ENCODE measurements at places on chromosomes 13 and 19.

DNA sequence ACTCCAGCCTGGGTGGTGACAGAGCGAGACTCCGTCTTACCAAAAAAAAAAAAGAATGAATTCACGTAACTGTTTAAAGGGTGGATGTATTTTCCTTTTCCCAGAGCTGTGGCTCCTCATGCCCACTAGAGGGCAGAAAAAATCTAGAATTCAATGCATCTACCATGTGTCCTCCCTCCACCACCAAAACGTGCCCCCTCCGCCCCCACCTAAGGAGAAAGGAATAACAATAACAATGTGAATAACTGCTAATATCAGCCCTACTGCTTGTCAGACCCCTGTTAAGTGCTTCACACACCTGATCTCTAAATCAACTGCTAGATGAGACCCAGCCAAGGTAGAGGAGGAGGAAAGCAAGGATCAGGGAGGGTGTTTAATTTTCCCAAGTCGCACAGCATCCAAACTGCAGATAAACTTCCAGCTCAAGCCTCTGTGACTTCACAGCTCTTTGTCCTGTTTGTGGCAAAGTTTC, 20.2 kb upstream of the PNMA8B start:
- DNase-seq: peak; percentile 49

DNA sequence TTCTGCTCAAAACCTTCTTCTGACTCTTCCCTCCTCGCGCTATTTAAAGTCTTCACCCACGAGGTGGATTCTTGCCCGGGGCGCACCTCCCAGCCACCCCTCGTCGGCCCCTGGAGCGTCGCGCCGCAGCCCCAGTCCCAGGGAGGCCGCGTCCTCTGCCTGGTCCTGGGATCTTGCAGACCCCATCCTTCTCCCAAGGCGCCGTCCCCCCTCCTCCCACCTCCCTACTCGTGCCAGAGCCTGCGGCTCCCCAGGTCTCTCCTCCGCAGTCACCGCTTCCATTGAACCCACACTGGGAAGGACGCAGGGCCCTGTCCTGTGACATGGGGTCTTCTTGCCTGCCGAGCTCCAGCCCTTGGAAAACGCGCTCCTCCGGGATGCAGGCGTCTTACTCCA, 486 bp downstream of the ZNF808 start:
- DNase-seq: peak; percentile 10

- no peak for DNase-seq
Measured at GRCh38 chr13:51590231-51590970, 6.1 kb downstream of the WDFY2 start.

DNA sequence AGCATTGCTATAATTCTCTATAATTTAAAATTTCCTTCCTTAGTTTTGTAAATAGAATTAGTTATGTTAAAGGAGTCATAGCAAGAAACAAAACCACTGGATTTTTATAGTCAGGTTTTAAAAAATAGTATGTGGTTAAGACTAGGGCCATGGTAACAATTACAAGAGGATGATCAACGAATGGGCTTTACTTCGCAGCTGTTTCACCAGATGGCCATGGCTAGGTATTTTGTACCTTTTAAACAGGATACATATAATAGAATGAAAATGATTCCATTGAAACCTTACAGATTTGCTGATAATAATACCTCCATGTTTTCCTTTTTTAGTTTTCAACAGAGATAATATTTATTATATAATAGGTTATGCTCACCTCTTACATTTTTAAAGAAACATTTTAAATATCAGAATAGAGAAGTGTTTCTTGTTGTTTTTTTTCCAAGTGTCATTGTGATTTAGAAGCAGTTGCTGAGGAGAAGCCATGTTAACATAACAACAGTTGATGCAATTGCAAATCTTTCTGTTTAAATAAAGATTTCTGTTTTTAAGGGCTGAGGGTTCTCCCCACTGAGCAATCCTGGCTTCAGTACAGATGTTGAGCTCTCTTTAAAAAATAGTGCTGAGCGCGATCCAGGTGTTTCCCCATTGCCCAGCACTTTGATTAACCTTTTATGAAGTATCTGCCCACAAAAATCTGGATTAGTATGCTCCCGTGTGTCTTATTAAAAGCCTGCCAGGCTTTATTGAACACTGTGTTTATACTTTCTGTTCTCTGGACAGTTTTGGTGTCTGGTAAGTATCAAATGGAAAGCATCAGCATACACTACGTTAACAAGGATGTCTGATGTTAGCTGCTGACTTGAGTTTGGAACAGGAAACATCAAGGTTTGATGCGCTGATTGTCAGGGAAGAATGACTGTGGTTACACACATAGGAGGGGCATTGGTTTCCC, 205.3 kb downstream of the HS6ST3 start:
- DNase-seq: no peak

DNA sequence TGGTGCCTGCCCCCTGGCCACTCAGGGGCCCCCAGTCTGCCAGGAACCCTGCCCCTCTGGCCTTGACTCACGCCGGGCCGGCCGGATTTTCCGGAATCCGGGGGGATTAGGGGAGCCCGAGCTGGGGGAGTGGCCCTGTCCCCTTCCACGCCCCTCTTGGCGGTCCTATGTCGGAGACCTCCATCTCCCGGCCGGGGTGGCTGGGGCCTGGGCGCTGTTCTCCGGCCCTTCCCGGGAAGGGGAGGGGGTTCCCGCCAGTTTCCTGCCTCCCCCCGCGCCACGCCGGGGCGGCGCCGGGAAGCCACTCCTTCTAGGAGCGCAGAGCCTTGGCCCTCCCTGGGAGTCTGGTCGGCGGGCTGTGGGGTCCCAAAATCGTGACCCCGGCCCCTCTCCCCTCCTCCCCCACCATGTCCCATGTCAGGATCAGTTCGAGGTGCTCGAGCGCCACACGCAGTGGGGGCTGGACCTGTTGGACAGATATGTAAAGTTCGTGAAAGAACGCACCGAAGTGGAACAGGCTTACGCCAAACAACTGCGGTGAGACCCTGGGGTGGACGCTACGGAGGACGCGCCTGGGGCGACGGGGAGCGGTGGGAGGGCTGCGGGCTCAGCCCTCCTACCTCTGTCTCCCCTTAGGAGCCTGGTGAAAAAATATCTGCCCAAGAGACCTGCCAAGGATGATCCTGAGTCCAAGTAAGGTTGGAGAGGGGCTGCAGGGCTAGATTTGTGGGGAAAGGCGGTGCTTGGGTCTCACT, 1.3 kb downstream of the TRIP10 start:
- DNase-seq: peak; percentile 40

DNA sequence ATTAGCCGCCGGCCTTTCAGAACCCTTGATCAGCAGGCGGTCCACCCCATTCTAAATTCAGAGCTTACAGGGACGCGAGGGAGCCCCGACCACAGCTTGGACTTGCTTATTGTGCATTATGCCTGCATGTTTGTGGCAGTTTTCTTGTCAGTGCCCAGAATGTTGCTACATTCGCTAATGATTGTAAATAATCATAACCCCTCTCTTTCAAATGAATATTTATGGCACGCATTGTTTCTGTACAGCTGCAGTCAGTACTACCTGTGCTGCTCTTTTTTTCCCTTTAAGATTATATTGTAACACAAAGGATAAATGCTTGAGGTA, 321 bp upstream of the VPS36 start:
- no peak for DNase-seq

DNA sequence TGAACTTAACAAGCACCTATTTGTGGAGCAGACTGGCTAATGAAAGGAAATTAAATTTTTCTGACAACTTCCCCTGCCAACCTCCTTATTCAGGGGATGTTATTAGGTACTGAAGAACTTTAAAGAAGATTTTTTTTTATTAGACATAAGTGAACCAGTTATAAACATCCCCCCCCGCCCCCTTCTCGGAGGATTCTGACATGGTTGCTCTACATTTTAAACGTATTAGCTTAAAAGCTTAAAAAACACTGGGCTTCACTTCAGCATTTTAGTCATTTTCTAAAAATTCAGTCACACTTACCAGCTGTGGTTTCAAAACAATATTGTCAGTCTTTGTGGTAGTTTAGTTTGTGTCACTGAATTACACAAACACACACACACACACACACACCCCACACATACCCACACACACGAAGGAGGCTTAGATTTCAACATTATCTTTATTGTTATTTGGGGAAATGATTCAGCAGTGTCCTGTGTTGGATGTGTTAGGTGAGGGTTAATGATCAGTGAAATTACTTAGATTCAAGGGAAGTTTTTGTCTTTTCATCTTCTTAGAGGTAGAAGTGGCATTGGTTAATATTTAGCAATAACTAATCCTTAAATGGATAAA, 145.7 kb downstream of the PCCA start:
- DNase-seq: peak; percentile 92

DNA sequence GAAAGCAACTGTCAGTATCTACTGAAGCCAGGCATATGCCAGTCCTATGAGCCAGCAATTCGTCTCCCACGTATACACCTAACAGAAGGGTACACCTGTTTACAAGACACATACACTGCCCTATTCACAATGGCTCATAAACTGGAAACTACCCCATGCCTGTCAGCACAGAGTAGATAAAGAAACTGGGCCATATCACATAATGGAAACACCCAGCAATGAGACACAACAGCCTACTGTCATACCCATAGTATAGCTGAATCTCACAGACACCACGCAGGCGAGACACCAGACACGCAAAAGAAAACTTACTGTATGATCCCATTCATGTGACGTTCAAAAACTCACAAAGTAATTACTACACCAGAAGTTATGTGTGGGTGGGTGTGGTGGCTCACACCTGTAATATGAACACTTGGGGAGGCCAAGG, 15.7 kb downstream of the NOSIP start:
- DNase-seq: no peak

DNA sequence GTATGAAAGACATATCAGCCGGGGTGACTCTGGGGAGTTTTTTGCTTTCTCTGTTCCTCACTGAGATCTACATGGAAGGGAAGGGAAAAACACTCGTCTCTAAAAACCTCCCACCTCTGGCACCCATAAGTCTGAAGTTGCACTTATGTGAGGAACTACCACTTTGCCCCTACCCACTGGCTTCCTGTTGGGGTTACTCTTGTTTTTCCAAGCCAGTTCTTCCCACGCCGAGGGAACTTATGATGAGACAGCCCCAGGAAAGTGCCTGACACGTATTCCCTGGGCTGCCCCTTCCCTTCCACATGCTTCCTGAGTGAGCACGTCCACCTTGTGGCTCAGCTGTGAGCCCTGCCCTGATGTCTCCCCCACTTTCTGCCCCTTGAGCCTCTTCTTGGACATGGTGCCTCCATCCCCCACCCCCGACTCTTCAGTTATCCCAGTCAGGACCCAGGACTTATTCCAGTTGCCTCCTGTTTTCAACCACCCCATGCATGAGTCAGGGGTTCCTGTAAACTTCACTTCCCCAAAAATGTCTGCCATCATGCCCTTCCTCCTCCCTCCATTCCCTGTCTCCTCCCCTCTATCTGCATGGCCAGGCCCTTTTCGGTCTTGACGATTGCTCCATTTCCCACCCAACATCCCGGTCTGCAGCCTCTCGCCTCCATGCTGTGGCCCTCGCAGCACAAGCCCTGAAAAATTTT, 5.1 kb upstream of the SIGLEC7 start:
- no peak for DNase-seq

DNA sequence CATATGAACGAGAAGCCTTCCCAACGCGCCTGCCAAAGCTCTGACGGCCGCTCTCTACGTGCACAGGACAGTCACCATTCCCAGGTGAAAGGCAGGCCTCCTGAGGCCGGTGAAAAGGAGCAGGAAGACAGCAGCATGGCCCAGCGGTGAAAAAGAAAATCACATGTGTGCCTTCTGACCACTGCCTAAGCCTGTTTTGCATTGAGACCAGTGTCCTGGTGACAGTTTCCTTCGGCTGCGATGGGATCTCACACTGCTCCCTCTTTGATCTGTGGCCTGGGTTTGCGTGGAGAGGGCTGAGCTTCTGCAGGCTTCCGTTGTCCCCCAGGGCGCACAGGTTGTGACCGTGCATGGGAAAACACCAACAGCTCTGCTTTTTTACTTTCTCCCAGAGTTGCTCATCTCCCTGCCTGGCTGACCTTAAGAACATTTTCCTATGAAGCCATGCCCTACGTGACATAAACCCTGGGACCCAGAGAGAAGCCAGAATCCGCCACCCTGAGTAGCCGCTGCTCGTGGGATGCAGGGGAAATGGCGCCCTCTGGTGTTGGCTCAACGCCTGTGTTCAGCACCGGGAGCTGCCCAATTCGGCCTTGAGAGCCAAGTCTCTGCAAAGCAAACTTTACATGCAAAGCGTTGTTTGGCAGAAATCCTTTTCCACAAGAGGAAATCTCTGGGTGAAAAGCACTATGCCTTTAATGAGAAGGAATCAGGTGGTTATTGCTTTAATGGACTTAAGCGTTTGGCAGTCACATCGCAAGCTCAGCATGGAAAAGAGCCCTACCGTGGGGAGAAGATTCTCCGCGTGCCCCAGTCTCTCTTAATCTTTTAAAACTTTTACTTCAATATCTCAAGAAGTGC, 112.2 kb upstream of the GPR12 start:
- DNase-seq: peak; percentile 35

- no peak for DNase-seq
Measured at GRCh38 chr13:25166306-25166705, 5.8 kb downstream of the AMER2 start.

DNA sequence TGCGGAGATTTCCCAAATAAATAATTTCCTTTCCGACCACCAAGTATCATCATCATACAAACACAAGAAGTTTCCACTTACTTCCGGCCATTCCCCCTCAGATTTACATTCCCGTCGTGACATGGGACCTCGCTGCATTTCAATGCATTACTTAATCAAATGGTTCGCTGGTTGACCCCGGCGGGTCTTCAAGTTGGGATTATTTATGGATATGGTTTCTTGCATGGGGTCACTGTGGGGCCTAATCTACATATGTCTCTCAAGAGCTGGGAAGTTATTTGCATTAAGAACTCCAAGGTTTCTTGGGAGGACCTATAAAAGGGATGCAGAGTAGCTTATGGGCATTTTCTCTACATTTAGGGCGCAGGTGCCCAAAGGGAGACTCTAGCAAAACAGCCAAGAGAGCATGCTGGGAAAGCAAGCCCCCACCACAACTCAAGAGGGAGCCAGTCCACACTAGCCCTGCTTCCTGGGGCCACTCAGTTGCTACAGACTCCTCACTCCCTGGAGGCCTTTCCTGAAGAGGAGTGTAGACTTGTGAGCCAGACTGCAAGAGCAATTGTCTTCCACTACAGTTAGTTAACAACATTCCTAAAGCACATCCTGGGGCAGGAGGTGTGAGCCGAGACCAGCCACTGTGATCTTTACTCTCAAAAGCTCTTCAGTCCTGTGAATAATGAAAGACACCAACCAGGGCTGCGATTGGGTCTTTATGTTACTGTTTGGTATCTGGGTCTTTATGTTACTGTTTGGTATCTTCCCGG, 125.3 kb downstream of the KATNAL1 start:
- DNase-seq: no peak

DNA sequence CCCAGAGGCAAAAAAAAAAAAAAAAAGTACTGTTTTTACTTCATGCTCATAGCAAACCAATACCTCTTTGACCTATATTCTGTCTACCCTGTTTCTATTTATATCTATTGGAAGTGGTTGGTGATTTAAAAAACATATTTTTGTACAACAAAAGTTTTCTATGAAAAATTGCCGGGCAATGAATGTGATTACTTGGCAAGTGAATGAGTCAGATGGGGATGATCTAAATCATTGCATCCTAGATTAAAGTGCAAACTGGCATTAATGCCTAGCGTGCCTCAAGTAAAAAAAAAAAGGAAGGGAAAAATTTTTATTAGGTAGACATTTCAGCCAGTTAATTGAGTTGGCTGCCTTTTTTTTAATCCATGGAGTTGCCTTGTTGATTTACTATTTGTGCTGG, 500.6 kb downstream of the KCTD12 start:
- DNase-seq: no peak
